Naive thymus-derived CD4-positive, alpha-beta T cell (primary cell): ENCODE measurements at places on chromosomes 3 and 15. TPM values are rescaled to one million over a fixed set of nuclear protein-coding genes. Genes with fewer than 3 reads are reported as not detected.

- no peak overlapping the region for H3K27ac ChIP-seq
- H3K27me3 ChIP-seq: no peaks in the 10 kb centered on the region
- H3K4me1 ChIP-seq: no peaks in the 10 kb centered on the region
- no peaks in the 10 kb centered on the region for H3K36me3 ChIP-seq
Measured at GRCh38 chr15:38748710-38749109, 184.1 kb upstream of the RASGRP1 start.

The FETUB gene
- total RNA-seq: not detected

DNA sequence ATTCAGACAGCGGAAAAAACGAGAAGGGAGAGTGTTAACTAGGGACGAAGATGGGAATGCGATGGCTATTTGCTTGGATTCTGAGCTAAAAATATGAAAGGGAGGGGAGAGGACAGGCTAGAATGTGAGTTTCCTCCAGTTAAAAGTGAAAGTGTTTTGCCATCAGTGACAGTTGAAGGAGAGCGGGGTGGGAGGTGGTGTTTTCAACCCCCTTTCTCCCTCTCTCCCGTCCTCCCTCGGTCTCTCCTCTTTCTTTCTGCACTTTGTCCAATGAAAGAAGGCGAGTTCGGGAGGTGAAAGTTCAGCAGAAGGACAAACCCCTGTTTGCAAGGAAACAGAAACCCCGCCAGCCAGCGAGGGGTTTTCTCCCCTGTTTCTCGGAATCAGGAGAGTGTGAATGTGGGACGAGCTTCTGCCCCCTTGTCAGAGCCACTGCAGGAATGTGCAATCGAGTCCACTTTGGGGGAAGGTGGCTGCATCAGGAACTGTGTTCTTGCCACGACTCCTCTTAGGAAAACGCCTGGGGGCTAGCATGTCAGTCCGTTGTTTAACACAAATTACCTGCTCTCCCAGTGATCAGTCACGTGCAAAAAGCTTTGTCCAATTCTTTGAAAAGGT, 975 bp upstream of the FOXP1 start:
- DNase-seq: peak; percentile 31
- H3K27me3 ChIP-seq: no peaks in the 10 kb centered on the region
- peaks cover 9% of the 10 kb centered on the region for H3K36me3 ChIP-seq
- peaks cover 7% of the 10 kb centered on the region for H3K4me1 ChIP-seq
- peak overlapping the region; percentile 73 for H3K4me3 ChIP-seq

The SLC22A14 gene
- total RNA-seq: not detected

- H3K4me1 ChIP-seq: peaks cover 20% of the 10 kb centered on the region
- H3K27me3 ChIP-seq: no peaks in the 10 kb centered on the region
- DNase-seq: no peak
- no peaks in the 10 kb centered on the region for H3K36me3 ChIP-seq
Measured at GRCh38 chr15:67781907-67782690, 43.2 kb upstream of the SKOR1 start.

DNA sequence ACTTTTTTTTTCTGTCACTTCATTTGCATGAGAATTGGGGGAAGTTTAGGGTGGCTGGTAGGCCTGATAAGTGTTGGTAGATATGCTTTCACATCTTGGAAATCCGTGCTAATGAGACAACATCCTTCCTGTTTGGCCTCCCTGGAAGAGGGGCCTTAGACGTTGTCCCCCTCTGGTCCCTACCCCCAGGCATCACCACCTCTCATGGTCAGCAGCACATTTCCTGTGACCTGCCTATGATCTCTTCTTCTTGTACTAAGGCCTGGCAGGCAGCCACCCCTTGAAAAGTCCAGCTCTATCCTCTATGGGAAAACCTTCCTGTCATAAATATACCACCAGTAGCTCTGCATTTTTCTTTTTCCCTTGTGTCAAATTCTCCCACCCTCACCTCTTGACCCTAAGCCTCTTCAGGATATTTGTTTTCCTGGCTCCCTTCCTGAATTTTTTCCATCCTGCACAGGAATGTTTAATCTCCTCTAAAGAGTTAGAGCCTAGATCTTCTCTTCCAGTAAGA, 107.8 kb downstream of the SNRK start:
- no peak overlapping the region for H3K27ac ChIP-seq
- H3K4me3 ChIP-seq: no peak overlapping the region
- no peaks in the 10 kb centered on the region for H3K36me3 ChIP-seq
- DNase-seq: no peak

The IQCH gene
- 1.2 and 1.5 TPM in 2 replicates for total RNA-seq

- no peaks in the 10 kb centered on the region for H3K36me3 ChIP-seq
- H3K27ac ChIP-seq: no peak overlapping the region
Measured at GRCh38 chr15:43487271-43487895, 5.6 kb downstream of the TP53BP1 start.

- H3K27ac ChIP-seq: no peak overlapping the region
- no peak overlapping the region for H3K4me3 ChIP-seq
- no peaks in the 10 kb centered on the region for H3K4me1 ChIP-seq
- H3K27me3 ChIP-seq: no peaks in the 10 kb centered on the region
- no peaks in the 10 kb centered on the region for H3K36me3 ChIP-seq
Measured at GRCh38 chr3:150429767-150430671, 21.9 kb downstream of the TSC22D2 start.
